ENCODE measurements at places on chromosomes 6 and 20.

- no peak for DNase-seq
Observed at GRCh38 chr6:43570876-43571441, 4.9 kb downstream of the XPO5 start.

DNA sequence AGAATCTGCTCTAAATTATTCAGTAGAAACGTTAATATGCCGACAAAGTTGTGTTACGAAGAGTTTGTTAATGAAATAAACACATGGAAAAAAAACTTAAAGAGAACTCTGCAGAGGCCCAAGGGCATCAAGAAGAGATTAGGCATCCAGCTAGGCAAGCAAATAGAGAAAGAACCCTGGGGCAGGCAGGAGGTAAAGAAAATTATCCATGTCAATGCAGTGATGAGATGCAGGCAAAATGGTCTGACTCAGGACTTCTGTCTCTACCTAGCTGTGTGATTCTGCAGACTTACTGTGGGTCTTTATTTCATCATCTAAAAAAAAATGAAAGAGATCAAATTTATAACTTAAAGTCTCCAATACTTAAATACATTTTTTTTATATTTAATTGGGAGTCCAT is 448.0 kb downstream of the HAO1 start:
- no peak for DNase-seq

DNA sequence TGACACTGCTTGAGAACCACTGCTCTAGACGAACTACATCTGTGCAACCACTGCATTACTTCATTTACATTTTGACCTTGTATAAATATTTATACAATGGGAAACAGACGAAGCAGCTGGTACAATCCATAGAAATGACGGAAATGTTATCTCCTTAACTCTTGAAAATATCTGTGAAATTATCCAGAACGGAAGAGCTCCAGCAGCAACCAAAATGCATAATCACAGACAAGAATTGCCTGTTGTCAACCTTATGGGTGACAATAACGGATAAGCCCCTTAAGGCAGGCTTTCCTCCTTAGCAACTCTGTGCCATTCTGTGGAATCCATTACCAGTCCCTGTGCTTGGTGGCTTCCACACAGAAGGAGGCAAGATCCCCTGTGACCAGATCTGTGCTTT is 115.4 kb downstream of the DTNBP1 start:
- no peak for DNase-seq

GRCh38 chr6:141265756-141266623 is 866.7 kb upstream of the GJE1 start:
- no peak for DNase-seq

DNA sequence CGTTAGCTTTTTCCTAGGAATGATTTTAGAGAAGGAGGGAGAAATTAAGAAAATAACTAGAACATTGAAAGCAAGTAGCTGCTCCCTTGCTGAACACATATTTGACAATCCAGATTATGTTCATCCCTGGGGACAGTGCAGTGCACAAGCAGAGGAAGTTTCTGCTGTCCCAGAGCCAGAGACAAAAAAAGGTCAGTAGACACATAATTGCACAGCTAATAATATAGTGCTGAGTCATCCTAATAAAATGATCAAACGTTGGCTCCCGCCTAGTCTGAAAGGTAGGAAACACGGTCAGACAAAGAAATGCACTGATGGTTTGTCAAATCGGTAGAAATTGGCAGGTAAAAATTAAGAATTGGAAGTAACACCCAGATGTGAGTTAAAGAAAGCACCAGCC is 21.7 kb upstream of the SSTR4 start:
- no peak for DNase-seq

DNA sequence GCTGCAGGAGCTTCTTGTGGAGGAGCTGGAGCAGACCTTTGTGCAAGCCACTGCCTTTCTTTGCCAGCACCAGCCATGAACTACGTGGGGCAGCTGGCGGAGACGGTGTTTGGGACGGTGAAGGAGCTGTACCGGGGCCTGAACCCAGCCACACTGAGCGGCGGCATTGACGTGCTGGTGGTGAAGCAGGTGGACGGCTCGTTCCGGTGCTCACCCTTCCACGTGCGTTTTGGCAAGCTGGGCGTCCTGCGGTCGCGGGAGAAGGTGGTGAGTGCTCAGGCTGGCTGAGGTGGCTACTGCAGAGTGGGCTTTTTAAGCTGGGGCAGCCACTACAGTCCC is 5.1 kb downstream of the LPIN3 start:
- DNase-seq = no peak

DNA sequence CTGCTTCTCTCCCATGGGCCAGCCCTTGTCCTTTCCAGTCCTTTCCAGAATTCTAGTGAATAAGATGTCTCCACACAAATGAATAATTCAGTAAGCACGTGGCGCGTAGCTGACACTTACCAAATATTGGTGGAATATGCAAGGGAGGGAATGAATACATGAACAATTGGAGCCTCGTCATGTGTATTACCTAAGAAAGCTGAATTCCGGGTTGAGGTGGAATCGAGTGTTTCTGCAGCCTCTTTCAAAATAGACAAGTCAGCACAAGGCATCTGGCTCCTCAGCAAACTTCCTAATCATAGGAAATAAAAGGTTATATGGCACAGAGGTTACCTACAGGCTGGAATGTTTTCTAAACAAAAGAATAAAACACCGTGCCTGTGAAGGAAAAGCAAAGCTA is 47.0 kb upstream of the NT5E start:
- DNase-seq = no peak

GRCh38 chr6:20415712-20416454 is 14.2 kb downstream of the E2F3 start:
- no peak for DNase-seq

GRCh38 chr6:63816982-63817436 is 181.4 kb downstream of the PHF3 start:
- DNase-seq = no peak

DNA sequence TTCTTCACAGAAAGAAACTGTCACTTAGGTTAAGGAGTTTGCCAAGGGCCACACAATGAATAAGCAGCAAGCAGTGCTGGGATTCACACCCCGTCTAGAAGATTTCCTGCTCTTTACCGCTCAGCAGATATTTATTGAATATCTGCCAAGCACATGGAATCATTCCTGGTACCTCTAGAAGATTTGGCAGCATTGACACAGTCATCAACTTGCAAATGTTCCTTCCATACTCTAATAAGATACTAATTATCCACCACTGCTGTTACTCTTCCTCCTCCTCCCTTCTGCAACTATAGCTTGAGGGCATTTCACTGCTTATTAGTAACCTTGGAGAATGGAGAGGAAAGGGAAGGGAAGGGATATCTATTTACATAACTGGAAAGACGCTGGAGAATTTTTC is 13.0 kb downstream of the MOXD1 start:
- DNase-seq = no peak

GRCh38 chr20:276620-277495 is 13.7 kb downstream of the C20orf96 start:
- no peak for DNase-seq

DNA sequence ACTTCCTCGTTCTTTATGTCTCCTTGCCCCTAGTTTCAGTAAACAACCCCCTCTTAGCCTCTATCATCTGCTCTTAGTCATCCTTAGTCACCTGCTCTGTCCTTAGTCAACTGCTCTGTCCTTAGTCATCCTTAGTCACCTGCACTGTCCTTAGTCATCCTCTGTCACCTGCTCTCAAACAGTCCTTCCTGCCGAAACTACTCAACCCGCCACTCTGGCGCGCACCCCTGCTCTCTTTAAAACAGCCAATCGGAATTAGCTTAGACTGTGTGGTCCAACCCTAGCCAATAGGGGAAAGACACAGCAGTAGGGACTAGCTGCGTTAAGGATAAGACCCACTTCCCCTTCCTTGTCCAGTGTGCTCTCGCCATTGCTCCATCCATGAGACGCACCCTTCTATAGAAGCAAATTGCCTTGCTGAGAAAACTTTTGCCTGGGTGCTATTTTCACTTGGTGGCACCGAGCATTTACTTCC is 73.9 kb downstream of the BACH2 start:
- no peak for DNase-seq

DNA sequence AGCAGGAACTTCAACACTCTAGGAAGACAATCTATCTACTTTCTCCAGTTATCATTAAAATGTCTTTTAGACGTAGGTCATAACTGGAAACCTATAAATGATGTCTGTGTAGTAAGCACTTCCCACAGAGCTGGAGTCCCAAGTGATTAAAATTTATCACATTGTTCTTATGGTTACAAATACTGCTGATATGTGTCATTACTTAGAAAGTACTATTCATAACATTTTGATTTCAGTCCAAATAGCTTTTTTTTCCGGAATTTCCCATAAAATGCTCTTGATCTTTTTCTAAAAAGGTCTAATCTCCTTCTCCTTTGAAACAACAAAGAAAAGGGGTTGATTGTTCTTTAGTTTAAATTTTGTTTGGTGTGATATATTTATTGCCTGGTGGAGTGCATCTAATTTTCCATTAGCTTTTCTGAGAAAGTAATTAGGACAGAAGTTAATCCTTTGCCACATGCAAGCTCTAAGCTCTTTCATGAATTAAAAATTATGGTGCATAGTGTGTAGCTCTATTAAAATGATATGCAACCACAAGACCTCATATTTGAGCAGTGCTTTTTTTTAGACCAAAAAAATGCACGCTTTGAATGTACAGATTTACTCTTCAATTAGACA is 132.7 kb upstream of the TCF21 start:
- DNase-seq = no peak

DNA sequence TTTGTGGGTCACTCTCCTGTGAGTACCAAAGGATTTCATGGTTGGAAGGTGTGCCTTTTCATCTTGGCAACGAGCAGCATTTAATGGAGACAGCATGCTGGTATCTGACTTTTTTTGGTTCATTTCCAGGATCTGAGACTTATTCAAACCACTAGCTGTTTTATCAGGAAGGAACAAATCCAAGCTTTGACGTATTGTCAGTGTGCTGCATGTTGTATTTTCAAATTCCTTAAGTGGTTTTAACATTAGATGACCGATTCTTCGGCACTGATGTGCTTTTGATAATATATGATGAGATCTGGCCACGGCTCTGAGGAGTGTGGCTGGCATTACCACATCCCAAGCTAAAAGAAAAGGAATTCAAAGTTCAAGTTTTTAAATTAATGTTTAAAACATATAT is 6.4 kb downstream of the RMND1 start:
- DNase-seq = no peak

- DNase-seq = no peak
Observed at GRCh38 chr20:23926526-23926880, 47.0 kb upstream of the CST5 start.

GRCh38 chr6:124723671-124724070 is 238.6 kb upstream of the RNF217 start:
- no peak for DNase-seq

- no peak for DNase-seq
Observed at GRCh38 chr6:166862978-166863530, 93.3 kb downstream of the RNASET2 start.

- DNase-seq = no peak
Observed at GRCh38 chr6:162438980-162439379, 288.6 kb downstream of the PRKN start.

DNA sequence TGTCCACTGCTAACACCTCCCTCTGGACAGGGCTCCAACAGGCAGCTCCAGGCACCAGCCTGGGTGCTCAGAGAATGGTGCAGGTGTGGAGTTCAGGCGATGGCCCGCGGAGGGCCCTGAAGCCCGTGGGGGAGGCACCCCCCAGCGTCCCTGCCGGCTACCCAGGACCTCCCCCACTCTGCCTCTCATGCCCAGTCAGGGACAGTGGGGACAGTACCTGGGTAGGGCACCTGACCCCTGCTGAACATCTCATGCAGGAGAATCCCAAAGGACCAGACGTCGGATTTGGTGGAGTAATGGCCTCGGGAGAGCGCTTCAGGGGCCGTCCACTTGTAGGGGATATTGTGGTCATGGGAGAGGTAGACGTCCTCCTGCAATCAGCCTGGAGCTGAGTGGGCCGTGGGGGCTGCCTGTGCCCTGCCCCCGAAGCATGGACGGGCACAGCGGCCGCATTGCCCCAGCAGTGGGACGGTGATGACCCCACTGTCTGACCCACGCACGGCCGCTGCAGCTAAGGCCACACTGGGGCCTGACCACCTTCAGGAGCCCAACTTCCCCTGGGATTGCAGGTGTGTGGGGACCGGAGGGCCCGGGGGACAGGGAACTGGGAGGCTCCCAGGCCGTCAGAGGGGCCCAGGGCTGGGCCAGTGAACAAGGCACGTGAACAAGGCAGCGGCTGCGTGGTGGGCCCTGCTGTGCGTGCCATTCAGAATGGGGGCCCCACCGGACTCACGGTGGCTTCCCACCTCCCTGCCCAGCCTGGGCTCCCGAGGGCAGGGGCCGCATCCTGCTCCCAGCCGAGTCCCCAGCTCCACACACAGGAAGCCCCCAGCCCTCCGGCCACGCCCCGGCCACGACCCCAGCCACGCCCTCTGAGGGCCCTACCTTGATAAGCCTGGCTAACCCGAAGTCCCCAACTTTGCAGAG is 7.1 kb downstream of the PTK6 start:
- peak; percentile 12 for DNase-seq

DNA sequence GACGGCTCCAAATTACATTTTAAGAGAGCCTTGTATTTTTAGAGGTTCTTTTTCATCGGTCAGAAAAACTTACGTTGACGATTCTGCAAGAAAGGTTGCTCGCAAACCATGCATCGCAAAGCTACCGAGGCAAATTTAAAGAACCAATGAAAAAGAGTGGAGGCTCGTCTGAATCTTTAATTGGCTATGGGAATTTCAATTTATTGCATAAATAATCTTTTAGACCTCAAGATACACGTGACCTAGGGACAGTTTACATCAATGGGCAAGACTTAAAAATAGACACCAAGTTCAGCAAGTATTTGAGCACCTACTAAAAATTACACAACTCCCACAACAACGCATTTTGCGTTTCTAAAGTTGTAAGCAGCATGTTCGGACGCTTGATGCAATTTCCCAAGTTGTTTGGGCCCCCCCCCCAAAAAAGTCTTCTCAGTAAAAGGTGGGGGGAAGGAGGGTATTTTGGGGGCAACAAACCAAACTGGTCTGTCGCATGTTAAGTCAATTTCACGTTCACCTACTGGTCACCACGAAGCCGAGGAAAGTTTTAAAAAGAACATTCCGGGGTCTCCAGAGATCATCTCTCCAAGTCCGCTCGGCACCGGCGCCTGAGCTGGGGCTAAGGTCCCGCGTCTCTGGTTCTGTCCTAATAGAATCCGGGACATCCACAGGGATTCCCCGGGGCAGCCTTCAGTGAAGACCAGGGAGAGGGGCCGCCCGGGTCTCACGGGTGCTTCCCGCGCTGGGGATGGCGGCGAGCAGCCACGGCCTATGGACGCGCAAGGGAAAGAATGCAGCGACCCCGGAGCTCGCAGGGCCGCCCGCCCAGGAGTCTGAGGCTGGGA is 851 bp downstream of the SNX5 start:
- DNase-seq = peak; percentile 89

GRCh38 chr6:138086573-138087196 is 20.5 kb downstream of the PERP start:
- no peak for DNase-seq

DNA sequence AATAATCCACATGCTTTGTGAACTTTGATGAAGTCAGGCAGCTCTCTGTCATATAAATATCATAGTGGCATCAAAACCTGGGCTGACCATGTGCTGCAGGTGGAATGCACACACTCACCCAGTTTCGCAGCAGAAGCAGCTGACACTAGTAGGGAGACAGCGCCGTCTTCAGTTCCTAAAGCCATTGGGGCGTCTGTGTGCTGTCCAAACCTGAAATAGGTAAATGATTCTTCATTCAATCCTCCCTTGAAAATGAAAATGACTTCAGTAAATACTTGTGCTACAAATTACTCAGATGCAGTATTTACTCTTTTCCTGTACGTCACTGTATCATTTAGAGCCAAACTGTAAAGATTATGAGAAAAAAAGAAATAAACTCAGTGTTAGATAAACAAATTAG is 127.5 kb downstream of the EYA4 start:
- no peak for DNase-seq

- DNase-seq = no peak
Observed at GRCh38 chr6:165984729-165985275, 182.8 kb downstream of the TBXT start.

Measured in right kidney (tissue), 9 donors.